ENCODE measurements at places on chromosomes 2 and 18.

- DNase-seq: no peak
These were observed 456.1 kb downstream of the LPIN1 start for GRCh38 chr2:12202313-12203075.

- no peak for DNase-seq
These were observed 577.3 kb downstream of the SATB2 start for GRCh38 chr2:198880421-198880820.

GRCh38 chr18:36829362-36830157 lies 633 bp downstream of the KIAA1328 start:
- DNase-seq: no peak

DNA sequence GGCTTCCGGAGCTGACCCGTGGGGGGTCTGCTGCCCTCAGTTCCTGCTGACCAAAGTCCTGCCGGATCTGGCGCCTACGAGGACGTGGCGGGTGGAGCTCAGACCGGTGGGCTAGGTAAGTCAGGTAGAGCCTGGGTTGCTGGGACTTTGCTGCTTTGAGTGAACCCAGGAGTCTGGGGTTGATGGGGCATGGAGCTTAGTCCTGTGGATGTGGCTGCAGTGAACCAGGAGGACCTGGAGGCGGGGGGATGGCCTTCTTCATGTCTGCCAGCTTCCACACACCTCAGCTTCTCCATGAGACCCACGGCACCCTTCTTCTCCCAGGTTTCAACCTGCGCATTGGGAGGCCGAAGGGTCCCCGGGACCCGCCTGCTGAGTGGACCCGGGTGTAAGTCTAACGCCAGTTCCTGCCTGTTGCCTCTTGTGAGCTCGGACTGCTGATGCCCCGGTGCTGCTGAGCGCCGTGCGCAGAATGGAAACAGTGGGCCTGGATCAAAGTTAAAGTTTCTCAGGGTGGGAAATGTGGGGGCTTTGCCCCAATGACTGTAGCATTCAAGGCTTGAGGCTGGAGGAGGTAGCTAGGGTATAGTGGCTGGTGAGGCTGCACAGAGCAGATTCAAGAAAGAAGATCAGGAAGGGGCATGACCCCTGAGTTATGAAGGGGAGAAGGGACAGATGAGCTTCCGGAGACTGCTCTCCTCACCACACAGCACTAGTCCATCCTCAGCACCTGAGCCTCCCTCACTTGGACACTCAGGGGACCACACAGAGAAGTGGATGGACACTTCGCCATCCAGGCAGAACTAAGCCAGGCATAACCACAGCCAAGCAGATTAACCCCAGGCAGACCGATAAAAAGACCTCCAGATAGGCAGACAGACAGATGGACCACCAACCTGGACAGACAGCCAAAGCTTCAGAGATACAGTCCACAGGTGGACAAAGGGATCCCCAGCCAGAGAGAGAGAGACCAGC lies 17.3 kb downstream of the PTPN18 start:
- DNase-seq: no peak

DNA sequence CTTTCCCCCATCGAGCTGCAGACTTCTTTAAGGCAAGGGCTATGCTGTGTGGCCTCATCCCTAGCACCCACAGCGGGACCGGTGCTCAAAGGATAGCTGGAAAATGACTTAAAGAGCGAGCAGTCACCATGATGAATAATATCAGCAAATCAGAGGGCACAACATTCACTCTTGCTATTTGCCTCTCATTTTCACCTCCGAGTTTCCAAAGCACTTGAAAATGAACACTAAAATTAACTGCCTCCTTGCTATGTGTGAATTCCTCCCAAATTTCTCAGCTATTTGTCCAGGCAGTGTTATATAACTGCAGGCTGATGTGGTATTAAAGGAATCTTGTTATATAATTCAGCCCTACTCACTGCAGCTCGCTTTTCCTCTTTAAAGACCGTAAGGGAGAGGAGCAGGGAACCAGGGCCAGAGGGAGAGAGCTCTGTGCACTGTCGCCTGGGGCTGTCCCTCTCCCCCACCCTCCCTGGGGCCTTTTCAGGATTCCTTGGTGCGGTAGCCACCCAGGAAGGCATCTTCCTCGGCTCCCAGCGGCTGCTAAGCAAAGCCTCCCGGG lies 1.4 kb downstream of the CYS1 start:
- no peak for DNase-seq

DNA sequence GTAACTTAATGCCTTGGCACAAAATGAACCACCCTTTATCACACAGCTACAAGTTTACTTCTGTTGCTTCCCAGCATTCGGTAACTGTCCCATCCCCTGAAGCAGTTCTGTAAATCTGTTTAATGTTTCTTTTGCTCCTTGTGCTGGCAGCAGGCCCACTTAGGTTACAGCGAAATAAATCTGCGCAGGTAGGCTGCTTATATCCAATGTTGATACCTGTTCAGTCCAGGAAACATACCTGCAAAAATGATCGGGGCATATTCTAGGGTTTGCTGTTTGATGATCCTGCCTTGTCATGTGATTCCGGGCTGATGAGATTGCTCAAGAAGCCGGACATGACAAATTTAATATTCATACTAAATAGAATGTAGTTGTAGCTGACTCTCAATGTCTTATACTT lies 23.3 kb downstream of the PELI1 start:
- no peak for DNase-seq

GRCh38 chr2:121316986-121317385 lies 32.0 kb upstream of the TFCP2L1 start:
- no peak for DNase-seq

GRCh38 chr18:66729442-66730239 lies 125.8 kb upstream of the CDH19 start:
- DNase-seq: no peak

DNA sequence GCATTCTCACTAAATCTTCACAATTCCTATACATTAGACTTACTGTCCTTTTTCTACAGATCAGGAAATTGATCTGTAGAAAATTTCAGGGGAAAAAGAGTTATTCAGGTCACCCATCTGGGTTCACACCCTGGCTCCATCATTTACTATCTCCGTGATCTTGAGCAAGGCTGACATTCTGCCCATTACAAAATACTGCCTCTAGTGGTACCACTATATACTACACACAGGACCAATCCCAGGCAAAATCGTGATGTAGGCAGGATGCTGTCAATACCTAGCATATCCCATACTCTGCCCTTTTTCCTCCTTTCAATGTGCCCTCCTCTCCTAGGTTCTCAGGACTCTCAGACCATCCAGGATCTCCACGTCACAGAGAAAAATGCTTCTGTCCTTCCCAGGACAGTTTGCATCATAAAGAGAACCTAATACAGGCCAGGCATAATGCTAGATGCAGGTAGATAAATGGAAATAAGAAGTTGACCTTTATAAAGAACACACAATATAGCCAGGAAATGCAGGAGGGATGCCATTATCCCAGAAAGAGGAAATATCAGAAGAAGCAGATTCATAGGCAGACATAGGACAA lies 101.9 kb downstream of the CDH20 start:
- DNase-seq: peak; percentile 9

GRCh38 chr2:154537024-154537423 lies 161.5 kb upstream of the KCNJ3 start:
- DNase-seq: no peak

DNA sequence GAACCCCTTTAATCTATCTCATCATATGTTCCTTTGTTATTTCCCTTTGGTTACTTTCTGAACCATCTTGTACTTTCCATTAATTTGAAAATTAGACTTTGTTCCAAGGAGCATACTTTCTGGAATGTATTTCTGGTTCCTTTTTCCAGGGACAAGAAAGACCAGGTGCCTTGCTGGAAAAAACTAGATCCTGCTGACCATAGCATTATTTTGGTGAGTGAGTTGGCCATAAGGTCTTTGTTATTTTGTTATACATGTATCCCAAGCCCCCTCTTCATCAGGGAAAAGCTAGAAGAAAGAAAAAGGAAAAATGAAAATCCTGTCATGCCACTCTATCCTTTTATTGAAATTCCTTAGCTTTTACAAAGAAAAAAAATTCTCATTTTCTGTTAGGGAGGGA lies 228.1 kb upstream of the TFPI start:
- no peak for DNase-seq

DNA sequence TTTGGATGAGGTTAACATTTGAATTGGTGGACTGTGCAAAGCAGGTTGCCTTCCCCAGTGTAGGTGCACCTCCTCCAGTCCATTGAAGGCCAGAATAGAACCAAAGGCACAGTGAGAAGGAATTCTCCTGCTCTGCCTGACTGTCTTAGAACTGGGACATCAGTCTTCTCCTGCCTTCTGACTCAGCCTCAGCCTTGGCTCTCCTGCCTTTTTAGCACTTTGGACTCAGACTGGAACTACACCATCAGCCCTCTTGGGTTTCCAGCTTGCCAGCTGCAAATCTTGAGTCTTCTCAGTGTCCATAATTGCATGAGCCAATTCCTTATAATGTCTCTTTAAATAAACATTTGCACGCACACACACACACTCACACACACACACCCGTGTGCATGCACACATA lies 8.0 kb upstream of the TMEM177 start:
- no peak for DNase-seq

- no peak for DNase-seq
These were observed 262.7 kb downstream of the ATAD2B start for GRCh38 chr2:23664066-23664788.

DNA sequence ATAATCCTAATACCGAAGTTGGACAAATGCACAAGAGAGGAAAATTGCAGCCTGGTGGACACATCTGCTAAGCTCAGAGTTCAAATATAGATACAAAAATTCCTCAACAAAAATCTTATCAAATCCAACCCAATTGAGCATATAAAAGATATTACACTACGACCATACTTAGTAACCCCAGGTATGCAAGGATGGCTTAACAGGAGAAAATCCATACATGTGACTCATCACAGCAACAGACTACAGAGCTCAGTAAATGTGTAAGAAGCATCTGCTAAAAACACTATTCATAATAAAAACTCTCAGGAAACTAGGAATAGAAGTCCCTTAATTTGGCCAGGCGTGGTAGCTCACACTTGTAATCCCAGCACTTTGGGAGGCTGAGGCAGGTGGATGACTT lies 28.3 kb downstream of the HS6ST1 start:
- DNase-seq: no peak

DNA sequence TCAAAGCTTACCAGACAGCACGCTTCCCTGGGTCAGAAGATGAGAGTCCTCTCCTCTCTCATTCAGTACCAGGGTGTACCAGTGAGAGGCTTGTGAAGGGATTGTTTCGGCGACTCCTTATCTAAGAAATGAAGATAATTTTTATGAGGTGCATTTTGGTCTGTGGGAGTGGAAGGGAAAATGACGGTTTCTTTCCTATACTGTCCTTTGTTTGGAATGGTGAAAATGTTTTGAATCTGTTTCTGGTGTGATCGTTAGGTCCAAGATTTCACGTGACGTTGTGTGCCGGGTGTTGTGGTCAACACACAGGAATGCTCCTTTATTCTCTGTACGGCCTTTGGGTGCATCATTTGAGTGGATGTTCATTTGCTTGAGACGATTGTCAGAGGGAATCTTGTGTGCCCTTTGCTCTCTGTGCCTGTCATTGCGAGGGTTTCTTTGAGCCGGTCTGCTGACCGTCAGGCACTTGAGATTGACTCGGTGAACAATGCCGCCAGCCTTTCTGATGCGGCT lies 183.5 kb downstream of the AGAP1 start:
- DNase-seq: no peak

- DNase-seq: no peak
These were observed 32.6 kb downstream of the RBKS start for GRCh38 chr2:27857417-27858172.

DNA sequence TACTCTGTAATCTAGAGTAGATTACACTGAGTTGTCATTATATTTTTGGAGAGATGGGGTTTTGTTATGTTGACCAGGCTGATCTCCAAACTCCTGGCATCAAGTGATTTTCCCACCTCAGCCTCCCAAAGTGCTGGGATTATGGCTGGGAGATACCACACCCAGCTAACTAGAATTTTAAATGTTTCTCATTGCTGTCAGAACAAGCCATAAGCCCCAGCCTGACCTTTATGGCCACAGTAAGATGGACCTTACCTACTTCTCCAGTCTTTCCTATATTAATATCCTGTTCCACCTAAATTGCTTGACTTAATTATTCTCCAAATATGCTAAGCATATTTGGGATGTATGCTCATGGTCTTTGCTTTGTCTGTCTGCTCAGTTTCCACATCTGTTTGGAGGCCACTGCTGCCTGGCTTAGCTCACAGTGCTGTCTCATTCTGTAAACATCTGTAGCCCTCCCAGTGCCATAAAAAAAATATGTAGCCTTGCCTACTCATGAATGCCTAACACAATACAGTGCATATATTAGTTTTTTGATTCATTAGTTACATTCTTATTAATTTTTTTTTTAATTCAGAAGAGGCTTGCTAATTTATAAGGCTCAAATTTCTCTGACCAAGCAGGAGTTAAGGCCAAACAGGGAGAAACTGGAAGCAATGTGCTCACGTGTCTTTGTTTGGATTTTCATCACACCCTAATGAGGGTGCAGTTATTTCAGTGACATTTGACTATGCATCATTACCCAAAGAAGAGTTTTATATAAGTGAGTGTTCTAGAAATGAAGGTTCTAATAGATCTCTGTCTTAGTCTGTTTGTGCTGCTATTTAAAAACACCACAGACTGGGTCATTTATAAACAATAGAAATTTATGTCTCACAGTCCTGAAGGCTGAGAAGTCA lies 45.3 kb upstream of the PSME4 start:
- no peak for DNase-seq

DNA sequence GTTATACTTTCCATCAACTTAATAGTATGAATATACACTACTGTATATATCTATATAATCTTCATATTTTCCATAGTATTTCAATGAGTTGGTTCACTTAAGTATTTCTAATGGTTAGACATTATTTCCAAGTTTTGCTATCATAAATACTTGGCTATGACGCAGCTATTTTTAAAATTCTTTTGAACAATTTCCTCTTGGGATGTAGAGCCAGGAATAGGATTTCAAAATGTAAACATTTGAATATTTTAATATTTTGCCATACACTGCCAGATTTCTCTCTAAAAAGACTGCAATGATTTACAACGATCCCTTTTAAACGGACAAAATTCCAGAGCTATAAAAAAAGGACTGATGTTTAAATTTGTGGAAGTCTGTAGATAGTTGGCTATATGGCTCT lies 95.6 kb downstream of the NUP35 start:
- DNase-seq: no peak

GRCh38 chr18:21330122-21330701 lies 88.2 kb downstream of the GREB1L start:
- no peak for DNase-seq

- DNase-seq: no peak
These were observed 442.2 kb upstream of the ID2 start for GRCh38 chr2:8239531-8240088.

DNA sequence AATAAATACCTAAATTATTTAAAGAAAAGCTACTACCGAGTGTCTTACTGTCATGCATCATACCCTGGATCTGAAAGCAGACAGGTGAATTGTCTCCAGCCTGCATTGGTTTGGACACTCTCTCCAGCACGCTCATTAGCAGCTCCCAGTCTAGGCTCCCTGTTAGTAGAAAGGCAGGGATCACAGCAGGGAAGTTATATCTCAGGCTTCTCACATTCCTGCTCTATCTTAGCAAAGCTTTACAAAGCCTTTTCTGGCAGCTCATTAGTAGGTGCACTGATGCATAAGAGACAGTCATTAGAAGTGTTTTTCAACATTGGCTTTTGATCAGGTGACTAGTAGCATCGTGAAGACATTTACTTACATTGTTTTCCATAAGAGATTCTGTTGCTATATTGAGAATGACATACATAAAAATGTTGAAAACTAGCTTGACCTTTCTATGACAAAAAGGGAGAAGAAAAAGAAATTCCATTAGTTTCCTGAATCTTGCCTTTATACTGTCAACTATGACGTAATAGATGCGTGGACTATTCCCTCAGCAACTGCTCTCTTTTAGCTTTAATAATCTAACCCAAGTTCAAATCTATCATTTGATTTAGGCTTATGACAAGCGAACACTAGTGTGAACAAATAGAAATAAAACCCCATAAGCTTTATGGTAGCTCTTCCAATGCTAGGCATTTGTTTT lies 408.7 kb upstream of the KCNH7 start:
- DNase-seq: no peak

All from K562 (cell line).